ENCODE measurements at places on chromosomes 12 and 14. TPM values are rescaled to one million over a fixed set of nuclear protein-coding genes. Genes with fewer than 3 reads are reported as not detected.

- H3K4me3 ChIP-seq, result no peak overlapping the region
- peaks cover 5% of the 10 kb centered on the region for H3K4me1 ChIP-seq
- no peaks in the 10 kb centered on the region for H3K36me3 ChIP-seq
- no peak for DNase-seq
- H3K27me3 ChIP-seq, result no peaks in the 10 kb centered on the region
These were observed 150.1 kb downstream of the SLC38A4 start for GRCh38 chr12:46675736-46676135.

Gene SOAT2
- total RNA-seq, result 9.8 TPM

Gene NGB
- total RNA-seq, result not detected

Gene MANSC4
- total RNA-seq, result not detected

GRCh38 chr12:120012067-120012621, 23.1 kb downstream of the BICDL1 start:
- peaks cover 23% of the 10 kb centered on the region for H3K36me3 ChIP-seq
- H3K27ac ChIP-seq, result peak overlapping the region; percentile 90
- H3K27me3 ChIP-seq, result no peaks in the 10 kb centered on the region
- H3K4me1 ChIP-seq, result peaks cover 61% of the 10 kb centered on the region
- peak overlapping the region; percentile 72 for H3K4me3 ChIP-seq
- no peak for DNase-seq
